ENCODE measurements at places on chromosomes 4 and X.

DNA sequence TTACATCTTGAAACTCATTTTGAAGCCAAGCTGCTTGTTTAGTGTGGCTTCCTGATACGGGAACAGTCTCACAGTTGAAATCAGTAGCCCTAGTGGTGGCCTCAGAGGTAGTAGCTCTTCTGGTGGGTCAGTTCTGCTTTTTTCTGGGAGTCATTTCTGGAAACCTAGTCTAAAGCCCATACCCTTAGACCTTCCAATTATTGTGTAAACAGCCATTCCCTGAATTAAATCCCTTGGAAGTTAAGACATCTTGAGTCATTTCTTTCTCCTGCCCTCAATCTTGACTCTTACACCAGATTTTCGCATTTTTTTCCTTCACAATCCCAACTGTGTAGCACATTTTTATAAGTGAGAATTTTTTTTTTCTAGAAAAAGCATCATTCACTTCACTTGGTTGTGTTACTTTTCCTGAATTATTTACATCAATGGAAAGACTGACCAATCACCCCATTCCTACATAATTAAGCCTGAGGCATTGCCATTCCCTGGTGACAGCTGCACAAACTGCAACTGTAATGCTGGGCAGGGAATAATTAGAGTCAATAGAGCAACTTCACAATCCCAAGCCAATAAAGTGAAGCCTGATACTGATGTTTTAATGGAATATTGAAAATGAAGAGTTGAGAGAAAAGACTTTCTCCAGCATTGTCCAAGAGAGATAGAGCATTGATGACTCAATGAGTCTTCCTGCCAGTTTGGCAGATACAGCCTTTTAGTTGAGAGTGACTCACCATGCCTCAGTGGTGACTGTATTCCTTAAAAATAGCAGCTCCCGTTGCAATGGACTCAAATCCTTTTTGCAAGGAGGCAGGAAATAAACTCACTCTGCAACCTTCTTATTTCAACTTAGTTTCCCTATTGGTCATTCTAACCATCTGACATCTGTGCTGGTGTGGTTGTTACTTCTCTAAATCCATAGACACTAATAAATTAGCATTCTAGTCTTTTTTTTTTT is 13.0 kb upstream of the SEPSECS start:
- DNase-seq: no peak

DNA sequence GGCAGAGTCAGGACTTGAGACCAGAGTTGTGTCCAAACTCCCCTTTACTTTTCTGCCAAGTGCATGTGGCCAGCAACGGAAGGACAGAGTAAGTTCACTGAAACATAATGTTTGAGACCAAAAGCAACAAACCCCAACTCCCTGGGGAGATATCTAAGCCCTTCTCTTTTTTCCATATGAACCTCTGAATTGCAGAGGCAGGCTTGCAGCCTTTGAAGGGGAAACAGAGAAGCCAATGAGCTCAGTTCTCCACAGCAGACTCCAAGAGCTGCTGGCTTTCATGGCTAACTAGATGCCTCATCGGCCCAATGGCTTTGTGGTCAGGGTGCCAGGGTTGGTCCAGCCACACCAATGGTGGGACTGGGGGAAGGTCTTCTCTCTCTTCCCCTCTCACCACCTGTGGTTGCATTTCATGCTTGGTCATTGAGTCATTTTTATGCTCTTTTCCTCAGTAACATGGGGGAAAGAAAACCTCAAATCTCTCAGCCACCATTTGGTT is 34.0 kb downstream of the STARD8 start:
- no peak for DNase-seq

GRCh38 chr4:101279377-101279871 is 67.9 kb downstream of the PPP3CA start:
- DNase-seq: no peak

GRCh38 chr4:106893395-106893881 is 142.7 kb downstream of the DKK2 start:
- no peak for DNase-seq

DNA sequence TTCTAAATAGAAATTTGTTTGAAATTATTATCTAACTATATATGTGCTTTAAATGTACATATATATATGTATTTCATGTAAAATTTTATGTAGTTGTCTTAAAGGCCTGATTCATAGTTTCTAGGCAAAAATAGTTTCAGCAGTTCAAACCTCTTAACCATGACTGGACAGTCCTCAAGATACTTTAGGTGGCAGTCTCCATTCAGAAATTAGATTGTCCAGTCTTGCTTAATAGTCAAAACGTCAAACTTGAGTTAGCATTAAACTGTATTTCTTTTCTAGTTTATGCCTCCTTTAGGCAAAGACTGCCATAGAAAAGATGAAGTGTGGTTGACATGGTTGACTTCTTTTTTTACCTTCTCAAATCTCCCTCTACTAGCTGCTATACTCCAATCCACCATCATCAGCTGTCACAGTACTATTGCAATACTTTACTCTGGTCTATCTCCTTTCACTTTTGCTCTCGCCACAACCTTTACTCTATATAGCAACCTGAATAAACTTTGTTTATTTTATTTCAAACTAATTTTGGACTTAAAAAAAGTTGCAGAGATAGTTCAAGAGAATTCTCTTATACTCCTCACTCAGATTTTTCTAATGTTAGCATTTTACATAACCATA is 395.6 kb upstream of the DIPK2B start:
- no peak for DNase-seq

DNA sequence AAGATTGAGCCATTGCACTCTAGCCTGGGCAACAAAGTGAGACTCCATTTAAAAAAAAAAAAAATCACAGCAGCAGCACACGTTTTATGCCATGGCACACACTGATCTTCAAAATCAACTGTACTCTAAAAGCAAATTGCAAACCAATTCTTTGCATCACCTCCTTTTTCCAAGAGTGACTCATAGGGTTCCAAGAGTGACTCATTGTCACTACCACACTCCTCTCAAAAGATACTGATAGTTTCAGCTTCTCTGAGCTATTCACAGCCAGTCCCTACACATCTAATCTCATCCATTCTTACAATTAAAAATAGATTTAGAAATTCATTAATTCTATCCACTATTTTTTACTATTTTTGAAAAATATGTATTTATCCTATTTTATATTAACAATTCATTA is 1494.9 kb upstream of the AGA start:
- no peak for DNase-seq

DNA sequence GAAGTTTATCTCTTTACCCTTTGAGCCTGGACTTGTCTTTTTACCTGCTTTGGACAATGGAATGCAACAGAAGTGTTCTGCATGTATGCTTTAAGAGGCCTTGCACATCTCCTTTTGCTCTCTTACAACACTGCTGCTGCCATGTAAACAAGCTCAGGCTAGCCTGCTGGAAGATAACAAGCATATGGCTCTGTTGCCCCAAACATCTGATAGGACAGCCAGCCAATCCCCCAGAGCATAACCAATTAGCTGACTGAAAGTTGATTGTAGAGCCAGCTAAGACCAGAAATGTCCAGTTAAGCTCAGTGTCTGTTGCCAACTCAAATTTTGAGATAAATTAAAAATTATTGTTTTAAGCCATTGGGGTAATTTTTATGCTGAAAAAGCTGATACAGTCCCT is 510.6 kb upstream of the CNKSR2 start:
- DNase-seq: no peak

GRCh38 chr4:33349376-33349775 is 2629.2 kb downstream of the PCDH7 start:
- DNase-seq: no peak

GRCh38 chr4:67713529-67714247 is 12.7 kb upstream of the UBA6 start:
- DNase-seq: no peak

DNA sequence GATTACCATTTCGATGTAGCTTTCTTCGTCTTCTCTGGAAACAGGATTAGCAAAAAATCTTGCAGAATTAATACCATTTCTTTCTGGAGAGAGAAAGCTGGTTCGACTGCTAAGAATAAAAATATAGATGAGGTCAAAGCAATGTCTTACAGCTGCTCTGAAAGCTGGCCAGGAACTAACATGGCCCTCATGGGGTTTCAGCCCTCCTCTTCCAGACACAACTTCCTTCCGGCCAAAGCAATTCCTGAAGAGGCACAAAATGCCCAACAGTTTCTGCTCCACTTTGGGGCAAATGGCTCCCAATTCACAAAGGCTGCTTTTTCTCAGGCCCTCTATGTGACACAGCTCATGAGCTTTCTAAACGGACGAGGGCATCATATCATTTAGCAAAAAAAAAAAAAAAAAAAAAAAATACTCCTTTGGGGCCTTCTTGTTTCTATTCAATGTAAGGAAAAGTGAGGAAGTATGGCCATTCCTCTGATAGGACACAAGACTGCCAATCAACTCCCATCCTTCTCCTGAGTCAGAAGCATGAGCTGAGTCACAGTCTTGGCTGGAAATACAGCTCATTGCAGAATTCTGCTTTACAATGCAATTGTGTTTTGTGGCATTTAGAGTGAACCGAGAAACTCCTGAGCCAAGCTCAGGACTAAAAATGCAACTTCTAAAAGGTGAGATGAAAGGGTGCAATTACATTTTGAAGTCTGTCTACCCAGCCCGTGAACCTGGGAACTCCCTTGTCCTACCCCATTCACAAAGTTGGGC is 42.7 kb upstream of the CTAG2 start:
- no peak for DNase-seq

- no peak for DNase-seq
Observed at GRCh38 chr4:107734120-107734519, 14.1 kb upstream of the PAPSS1 start.

DNA sequence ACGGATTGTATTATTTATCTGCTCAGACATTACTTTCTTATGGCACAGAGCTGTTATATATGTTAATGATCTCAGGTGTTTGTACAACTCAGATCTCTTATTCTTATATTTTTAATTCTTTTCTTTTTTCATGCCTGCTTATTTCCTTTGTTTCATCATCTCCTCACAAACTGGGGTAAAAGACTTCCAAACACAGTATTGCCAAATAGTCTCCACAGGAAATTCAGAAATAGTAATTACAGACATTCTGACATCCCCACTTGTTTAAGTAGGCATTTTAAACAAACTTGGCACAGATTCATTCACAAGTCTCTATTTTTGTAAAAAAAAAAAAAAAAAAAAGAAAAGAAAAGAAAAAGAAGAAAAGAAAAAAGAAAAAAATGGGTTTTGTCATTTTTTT is 129.7 kb upstream of the USP38 start:
- no peak for DNase-seq

DNA sequence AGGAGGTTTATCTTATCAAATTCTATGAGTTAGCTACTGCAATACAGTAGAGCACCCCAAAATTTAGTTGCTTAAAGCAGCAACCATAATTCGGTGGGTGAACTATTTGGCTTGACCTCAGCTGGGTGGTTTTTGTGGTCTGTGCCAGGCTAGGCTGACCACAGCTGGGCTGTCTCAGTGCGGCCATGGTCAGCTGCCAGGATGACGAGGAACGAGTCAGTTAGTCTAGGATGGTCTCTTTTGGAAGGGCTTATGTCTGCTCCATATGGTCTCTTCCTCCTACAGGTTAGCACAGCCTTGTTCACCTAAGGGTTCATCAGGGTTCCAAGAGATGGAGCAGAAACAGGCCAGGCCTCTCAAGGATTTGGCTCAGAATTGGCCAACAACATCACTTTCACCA is 210.4 kb downstream of the PALLD start:
- DNase-seq: no peak

Measured in T-helper 1 cell (primary cell).